Pons (tissue), 1 donor: ENCODE measurements at places on chromosomes 11 and 22.

DNA sequence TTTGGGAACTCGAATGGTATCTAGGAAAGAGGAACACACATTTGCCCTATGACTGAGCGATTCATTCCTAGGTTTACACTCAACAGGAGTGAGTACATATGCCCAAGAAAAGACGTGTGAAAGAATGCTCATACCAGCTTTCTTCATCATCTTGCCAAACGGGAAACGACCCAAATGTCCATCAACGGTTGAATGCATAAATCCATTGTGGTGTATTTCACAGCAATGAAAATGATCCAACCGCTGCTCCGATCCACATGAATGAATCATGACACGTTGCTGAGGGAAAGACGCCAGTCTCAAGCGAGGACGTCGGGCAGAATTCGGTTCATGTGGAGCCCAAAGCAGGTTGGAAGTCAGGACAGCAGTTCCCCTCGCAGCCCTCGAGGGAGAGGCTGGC, 71.5 kb downstream of the CYTH4 start:
- no peak for DNase-seq

- DNase-seq: no peak
These were observed 49.3 kb upstream of the SYT13 start for GRCh38 chr11:45335434-45335833.

GRCh38 chr22:37679670-37680069, 4.2 kb downstream of the LGALS1 start:
- DNase-seq: no peak

DNA sequence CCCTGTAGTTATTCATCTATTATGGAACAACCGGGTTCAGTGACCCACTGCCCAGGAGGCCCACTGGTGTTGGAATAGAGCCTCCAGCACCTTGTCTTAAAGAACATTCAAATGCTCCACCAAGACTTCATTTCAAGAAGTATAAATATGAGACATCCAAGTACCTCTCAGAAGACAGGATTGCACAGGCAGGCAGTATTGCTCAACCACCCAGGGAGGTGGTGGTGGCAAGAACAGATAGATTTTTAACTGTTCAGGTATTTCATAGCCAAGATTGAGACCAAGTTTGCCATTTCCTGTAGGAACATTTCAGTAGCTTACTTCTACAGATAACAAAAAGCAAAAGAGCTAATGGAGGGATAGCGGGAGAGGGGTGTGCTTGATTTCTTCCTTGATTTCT, 78.7 kb downstream of the COMMD9 start:
- DNase-seq: no peak

- DNase-seq: no peak
These were observed 33.7 kb downstream of the SLC5A1 start for GRCh38 chr22:32076761-32077084.

DNA sequence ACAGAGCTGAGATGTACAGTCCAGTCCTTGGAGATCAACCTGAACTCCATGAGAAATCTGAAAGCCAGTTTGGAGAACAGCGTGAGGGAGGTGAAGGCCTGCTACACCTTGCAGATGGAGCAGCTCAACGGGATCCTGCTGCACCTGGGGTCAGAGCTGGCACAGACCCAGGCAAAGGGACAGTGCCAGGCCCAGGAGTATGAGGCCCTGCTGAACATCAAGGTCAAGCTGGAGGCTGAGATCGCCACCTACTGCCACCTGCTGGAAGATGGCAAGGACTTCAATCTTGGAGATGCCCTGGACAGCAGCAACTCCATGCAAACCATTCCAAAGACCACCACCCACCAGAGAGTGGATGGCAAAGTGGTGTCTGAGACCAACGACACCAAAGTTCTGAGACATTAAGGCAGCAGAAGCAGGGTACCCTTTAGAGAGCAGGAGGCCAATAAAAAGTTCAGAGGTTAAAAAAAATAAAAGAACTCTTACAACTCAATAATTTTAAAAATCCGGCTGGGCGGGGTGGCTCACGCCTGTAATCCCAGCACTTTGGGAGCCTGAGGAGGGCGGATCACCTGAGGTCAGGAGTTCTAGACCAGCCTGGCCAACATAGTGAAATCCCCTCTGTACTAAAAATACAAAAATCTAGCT, 69.9 kb upstream of the RTL6 start:
- peak; percentile 2 for DNase-seq

GRCh38 chr11:67041602-67042001, 15.0 kb upstream of the RHOD start:
- no peak for DNase-seq

- no peak for DNase-seq
These were observed 746.1 kb downstream of the NTM start for GRCh38 chr11:132116516-132116915.

- no peak for DNase-seq
These were observed 15.9 kb downstream of the OR51B4 start for GRCh38 chr11:5285703-5286340.

GRCh38 chr11:79019277-79019676, 421.6 kb downstream of the TENM4 start:
- no peak for DNase-seq

DNA sequence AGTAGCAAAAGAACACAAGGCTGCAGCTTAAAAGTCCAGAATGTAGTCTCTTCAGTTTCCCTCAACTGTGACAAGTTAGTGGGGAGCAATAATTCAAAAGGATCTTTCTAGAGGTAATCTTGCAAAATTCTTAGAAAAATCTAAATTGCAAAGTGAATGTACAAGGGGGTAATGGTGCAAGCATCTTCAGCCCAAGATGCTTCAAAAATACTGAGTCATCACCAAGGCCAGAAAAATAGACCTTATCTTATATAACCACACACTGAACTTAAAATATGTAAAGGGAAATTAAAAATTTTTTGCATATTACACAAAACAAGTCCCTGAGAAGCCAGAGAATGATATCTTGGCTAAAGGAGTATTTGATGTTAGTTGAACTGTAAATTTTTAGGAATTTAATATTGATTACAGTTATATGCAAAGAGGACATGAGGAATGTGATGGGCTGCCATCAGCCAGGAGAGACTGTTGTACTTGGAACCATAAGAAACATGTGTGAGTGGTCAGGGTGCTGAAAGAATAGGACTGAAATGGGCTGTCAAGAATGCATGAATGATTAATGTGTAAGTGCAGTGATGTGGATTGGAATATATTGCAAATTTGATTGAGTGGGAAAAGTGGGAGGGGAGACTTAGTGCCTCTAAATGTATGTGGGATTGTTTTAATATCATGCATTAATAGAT, 85.7 kb upstream of the LIN7C start:
- DNase-seq: no peak

DNA sequence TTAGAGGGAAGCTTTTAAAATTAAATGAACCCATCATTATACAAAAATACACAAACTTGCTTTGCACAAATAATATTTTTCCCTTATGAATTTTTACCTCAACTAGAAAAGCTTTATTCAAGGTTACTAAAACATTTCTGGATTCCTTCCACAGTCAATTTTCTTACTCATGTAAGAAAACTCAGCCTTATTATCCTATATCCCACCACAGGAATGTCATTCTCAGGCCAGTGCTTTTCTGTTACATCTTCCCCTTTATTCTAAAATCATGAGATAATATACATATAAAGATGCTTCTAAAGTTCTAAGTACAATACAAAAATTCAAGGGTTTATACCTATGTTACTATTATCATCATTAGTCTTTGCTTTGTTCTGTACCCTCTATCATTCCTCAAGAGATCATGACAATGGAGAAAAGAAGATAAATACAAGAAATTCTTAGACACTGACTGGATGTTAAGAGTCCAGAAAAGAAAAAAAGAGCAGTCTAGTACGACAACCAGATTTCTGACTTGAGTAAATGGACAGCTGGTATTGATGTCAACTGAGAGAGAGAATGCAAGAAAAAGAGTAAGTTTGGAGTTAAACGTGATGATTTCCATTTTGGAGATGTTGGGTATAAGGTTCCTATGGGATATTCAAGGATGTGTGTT, 60.3 kb downstream of the MTMR2 start:
- DNase-seq: no peak

GRCh38 chr11:8947230-8947943, 4.6 kb upstream of the ASCL3 start:
- DNase-seq: no peak

- DNase-seq: no peak
These were observed 15.0 kb upstream of the SORL1 start for GRCh38 chr11:121437018-121437685.

DNA sequence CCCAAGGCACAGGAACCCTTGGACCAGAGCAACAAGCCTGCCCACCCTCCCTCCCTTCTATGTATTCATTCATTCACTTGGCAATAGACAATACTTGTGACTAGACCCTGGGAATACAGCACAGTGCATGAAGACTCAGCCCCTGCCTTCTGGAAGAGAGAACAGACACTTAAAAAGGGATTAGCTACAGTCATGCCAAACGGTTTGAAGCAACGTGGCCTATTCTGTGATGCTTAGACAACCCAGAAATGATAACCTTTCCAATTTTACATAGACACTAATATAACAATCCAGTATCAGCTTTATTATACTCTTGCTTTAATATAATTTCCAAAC, 52.6 kb downstream of the KREMEN1 start:
- DNase-seq: no peak

DNA sequence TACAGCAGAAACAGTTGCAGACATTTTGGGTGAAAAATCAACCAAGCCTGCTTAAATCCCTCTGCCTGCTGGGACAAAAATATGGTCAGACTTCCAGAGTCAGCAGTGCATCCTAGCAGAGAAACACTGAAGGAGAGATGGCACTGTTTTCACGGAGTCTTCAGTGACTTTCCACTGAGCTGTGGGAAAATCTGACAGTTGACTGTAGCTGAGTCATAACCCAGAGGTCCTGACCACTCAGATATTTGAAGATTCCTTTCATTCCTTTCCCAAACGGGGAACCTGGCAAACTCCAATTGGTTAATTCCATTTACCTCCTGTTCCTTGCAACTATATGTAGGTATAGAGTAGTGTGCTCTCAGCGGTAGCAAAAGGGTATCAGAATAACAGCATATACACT, 20.9 kb upstream of the UPB1 start:
- DNase-seq: peak; percentile 26
